ENCODE measurements at places on chromosomes 11 and 22.

GRCh38 chr11:44613153-44613552, 47.7 kb downstream of the CD82 start:
- no peak for DNase-seq

- DNase-seq, result no peak
These were observed 670 bp downstream of the NEFH start for GRCh38 chr22:29480512-29481264.

- DNase-seq, result peak; percentile 60
These were observed 55.3 kb upstream of the GCAT start for GRCh38 chr22:37752189-37753087.

DNA sequence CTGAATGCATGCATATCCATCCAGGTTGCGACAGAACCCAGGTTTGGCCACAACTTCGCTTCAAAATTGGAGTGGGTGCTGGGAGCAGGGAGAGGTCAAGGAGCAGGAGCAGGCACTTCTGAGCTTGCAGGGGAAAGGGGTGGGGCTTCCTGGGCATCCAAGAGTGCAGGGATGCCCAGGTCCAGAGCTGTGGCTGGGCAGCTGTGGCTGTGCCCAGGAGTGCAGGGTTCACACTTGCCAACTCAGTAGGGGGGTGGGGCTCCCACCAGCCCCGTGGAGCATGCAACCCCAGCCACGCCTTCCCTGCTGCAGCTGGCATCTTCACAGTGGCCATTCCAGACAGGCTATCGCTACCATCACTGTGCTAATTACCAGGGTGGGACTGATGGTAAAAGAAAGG, 115.3 kb upstream of the MTNR1B start:
- no peak for DNase-seq

DNA sequence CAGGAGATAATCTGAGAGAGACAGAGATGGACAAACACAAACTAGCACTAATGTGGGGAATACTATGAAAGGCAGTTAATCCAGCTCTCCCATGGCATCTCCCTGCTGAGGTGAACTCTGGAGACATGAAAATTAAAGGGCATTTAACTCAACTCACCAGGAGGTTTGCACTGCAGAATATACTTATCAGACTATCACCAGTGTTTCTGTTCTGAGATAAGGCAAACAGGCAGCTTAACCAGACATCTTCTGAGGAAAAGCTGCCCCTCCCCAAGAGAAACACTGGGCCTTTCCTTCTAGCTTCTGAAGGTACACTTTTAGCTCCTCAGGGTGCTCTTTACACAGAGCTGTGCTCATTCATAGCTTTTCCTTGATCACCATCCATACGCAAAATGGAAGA, 85.5 kb downstream of the AMBRA1 start:
- no peak for DNase-seq

GRCh38 chr11:124798991-124799347, 1.2 kb downstream of the MSANTD2 start:
- DNase-seq, result no peak

DNA sequence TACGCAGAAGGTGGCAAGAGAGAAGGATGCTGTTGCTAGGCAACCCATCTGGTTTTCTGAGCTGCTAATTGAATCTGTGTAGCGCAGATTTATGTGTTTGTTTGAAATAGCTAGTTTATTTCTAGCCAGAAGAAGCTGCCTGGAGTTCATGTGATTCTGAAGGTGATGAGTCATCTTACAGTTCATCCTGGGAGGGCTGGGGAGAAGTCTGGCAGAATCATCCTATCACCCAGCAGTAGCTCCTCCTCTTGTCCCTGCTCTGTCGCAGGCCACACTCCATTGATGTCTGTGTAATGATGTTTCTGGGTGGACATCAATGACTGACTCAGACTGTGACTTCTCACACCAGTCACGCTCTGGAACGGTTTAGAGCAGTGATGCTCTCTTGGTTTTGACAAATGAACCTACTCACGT, 4.8 kb upstream of the FBXO7 start:
- peak; percentile 33 for DNase-seq

- DNase-seq, result no peak
These were observed 107.6 kb upstream of the ASPHD2 start for GRCh38 chr22:26321469-26321913.

DNA sequence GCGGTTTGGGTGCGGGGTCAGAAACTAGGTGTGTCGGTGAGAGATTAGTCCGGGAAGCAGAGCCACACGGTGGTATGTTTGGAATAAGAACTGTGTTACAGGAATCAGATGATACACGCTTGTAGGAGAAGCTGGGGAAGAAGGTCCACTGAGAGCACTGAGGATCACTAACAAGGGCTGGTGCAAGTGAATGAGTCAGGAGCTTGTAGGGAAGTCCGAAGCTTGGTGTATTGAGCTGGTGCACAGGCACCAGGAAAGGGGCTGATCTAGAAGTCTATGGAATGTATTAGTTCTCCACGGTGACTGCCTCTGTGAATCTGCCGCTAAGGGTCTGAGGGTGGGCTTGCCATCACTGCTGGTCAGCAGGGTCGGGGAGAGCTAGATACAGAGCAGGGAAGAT, 18.8 kb upstream of the GRK3 start:
- DNase-seq, result no peak

DNA sequence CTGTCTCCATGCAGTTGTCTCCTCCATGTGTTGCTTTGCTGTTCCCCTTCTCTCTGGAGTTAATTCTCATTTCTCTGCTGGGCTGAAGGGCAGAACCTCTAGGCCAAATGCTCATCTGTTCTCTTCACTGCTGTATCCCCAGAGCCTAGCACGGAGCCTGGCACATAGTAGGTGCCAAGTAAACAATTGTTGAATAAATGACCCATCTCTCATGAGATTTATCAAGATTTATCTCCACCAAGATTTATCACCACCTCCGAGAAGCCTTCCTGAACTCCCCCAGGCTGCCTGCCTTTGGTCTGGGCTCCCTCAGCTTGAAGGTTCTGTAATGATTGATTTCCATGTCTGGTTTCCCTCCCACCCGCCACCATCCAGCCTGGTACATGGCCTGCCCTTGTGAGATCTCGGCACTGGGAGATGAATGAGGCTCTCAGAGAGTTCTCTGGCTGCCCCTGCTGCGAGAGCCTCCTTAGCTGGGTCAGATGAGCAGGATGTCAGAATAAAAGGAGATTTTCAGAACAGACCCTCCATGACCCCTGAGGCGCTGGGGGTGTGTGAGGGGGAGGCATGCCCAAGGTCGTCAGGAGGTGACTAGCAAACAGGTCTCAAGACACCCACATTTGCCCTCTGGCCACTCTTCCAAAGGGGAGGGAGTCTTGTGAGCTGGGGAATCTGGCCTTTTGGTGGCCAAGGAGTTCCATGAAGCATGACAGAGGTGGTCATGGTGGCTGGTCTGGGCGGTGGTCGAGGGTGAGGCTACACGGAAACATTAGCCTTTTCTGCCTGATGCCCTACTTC, 2.4 kb upstream of the GDPD5 start:
- no peak for DNase-seq

DNA sequence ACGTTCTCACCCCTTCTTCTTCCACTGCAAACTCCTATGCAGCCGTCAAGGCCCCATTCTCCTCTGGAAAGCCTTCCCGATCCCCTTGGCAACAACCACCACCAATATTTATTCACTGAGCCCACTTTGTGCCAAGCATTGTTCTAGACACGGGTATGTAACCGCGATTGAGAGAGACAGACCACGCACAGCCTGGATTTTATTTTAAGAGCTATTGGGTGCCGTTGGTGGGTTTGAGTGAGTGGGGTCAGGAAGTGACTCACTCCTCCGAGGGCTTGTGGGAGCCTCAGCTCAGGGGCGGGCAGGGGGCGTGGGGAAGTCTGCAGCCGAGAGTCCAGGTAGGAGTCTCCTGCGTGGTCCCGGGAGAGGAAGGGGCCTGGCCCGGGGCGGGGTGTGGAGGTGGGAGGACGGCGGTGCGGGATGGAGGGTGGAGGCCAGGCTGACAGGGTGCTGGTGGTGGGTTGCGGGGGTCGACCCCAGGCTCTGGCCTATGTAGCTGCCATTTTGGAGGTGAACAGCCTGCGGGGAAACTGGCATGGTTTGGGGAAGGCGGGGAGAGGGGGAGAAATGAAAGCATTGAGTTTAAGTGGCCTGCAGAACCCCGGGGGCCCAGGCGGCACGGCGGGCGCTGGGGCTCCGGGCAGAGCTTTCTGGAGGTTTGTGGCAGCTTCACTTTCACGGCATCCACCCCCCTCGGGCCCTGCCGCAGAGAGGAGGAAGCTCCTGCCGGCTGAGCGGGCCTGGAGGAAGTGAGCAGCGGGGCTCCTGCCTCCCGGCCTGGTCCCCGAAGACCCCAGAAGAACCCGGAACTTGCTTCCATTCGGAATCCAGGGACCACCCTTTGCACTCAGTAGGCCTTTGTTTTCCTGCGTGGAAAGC, 547 bp downstream of the PARVG start:
- DNase-seq, result no peak

GRCh38 chr11:45605051-45605450, 60.4 kb downstream of the CHST1 start:
- no peak for DNase-seq

- no peak for DNase-seq
These were observed 86.9 kb upstream of the IGLL5 start for GRCh38 chr22:22800716-22801115.

DNA sequence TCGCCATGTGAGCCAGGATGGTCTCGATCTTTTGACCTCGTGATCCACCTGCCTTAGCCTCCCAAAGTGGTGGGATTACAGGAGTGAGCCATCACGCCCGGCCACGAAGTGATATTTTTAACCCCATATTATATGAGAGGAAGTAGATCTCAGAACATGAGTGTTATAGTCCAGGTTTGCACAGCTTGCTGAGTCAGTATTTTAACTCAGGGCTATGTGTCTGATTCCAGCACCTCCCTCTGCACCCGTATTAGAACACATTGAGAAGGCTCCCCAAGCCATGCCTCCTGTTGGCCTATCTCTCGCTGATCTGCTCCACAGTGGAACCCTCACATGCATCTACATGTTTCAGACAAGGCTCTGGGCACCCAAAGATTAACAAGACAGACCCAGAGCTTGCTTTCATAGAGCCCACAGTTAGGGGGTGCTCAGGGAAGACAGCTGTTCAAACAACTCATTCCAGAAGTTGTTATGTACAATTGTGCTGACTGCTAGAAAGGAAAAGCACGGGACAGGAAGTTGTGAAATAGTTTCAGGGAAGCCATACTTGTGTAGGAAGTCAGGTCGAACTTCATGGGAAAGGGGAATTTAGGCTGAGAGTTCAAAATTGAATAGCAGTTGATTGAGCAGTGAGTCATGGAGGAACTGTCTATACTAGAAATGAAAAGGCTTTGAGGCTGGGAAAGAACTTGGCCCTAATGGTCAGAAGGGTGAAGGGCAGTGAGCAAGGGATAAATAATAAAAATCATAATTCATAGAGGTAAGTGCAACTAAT, 49.3 kb upstream of the CLPB start:
- DNase-seq, result peak; percentile 33

DNA sequence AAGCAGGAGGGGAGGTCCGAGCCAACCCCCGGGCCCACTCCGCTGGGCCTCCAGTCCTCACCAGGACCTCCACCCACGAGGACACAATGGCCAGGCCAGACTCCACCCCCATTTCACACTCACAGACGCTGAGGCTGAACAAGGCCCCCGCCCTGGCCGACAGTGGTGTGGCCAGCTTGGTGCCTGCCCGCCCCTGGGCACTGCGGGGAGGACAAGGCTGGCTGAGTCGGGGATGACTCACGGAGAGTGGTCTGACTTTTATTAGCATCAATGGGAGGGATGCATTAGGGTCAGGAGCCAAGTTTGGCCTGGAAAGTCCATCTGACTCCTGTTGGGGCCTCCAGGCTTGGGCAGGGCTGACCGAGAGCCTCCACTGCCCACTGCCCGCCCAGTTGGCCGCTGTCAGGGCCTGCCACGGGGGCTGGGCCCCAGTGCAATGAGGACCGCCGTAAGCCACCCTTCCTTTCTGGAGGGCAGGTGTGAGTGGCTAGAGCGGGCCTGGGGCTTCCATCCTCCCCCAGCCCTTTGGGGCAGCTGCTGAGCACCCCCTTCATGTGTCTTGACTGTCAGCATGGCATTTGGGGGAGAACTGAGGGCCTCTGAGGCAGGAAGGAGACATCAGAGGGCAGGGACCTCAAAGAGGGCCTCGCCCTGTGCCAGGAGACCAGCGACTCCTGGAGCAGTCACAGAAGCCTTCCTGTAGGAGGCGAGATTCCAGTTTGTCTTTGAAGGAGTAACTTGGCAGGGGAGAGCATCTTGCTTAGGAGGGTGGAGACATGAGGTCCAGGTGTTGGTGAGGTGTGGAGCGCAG, 10.6 kb downstream of the TSPAN32 start:
- DNase-seq, result no peak

- DNase-seq, result no peak
These were observed 21.8 kb upstream of the RRM1 start for GRCh38 chr11:4072668-4073285.

DNA sequence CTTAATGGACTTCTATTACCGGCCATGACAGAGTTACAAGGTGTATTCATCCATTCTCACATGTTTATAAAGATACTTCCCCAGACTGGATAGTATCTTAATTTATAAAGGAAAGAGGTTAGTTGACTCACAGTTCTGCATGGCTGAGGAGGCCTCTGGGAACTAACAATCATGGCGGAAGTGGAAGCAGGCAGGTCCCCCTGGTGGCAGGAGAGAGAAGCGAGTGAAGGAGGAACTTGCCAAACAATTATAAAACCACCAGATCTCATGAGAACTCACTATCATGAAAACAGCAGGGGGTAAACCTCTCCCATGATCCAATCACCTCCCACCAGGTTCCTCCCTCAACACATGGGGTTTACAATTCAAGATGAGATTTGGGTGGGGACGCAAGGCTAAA, 170.0 kb upstream of the PDGFD start:
- DNase-seq, result no peak

DNA sequence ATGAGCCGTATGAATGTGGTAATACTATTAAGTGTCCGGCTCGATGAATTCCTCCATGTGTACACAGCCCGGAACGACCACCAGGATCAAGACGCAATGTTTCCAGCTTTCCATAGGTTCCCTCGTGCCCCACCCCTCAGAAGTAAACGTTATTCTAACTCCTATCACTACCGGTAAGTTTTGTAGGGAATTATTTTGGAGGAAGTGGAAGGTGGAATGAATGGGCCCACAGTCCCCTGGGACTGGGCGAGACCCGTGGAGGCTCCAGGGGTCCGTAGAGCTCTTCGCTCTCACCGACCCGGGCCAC, 720 bp upstream of the FAR1 start:
- DNase-seq, result no peak

DNA sequence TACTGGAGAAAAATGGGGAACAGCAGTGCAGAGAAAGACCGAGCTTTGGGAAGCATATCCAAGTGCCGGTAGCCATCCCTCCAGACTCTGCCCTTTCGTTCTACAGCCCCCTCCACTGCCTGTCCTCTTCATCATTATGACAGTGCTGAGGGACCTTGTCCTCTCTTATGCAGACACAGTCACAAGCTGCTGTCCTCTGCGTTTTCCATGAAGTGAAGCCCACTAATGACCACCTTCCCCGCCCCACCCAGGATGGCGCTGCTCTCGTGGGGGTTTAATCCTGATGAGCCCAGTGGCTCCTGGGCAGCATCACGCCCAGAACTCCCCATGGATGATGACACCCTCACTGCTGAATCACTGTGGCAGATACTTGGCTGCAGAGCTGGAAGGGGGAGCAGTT, 157.7 kb downstream of the PKNOX2 start:
- DNase-seq, result no peak

- no peak for DNase-seq
These were observed 59.0 kb downstream of the TRAF6 start for GRCh38 chr11:36451045-36451444.
